Foreskin keratinocyte (primary cell): ENCODE measurements at places on chromosomes 5 and 9. TPM values are rescaled to one million over a fixed set of nuclear protein-coding genes. Genes with fewer than 3 reads are reported as not detected.

TMOD1 gene
- polyA plus RNA-seq = not detected in 2 replicates

SLC45A2 gene
- not detected in 2 replicates for polyA plus RNA-seq

GLE1 gene
- polyA plus RNA-seq = 16.4 and 19.6 TPM in 2 replicates

SPINK13 gene
- not detected in 2 replicates for polyA plus RNA-seq

GDF9 gene
- 0.03 and 0.08 TPM in 2 replicates for polyA plus RNA-seq

ALDH1A1 gene
- polyA plus RNA-seq = 0.02 and 0.94 TPM in 2 replicates

DNA sequence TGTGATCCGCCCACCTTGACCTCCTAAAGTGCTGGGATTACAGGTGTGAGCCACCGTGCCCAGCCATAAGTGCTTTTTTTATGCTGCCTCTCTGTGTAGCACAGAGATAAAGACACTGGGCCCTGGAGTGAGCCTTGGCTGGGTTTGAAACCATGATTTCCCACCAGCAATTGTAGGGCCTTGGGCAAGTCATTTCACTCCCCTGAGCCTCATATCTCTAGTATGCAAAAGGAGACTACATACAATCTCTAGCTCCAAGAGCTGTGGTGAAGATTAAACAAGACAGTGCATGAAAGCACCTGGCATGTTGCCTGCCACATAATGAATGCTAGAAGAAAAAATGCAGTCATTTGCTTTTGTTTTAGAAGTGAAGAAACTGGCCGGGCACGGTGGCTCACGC, 3.9 kb downstream of the FABP6 start:
- DNase-seq = peak; percentile 90

- DNase-seq = no peak
Measured at GRCh38 chr9:92657296-92658094, 12.4 kb downstream of the IPPK start.

GRCh38 chr5:130092991-130093390, 188.7 kb downstream of the CHSY3 start:
- DNase-seq = no peak

- no peak for DNase-seq
Measured at GRCh38 chr9:90044710-90045151, 439.9 kb downstream of the GADD45G start.

DNA sequence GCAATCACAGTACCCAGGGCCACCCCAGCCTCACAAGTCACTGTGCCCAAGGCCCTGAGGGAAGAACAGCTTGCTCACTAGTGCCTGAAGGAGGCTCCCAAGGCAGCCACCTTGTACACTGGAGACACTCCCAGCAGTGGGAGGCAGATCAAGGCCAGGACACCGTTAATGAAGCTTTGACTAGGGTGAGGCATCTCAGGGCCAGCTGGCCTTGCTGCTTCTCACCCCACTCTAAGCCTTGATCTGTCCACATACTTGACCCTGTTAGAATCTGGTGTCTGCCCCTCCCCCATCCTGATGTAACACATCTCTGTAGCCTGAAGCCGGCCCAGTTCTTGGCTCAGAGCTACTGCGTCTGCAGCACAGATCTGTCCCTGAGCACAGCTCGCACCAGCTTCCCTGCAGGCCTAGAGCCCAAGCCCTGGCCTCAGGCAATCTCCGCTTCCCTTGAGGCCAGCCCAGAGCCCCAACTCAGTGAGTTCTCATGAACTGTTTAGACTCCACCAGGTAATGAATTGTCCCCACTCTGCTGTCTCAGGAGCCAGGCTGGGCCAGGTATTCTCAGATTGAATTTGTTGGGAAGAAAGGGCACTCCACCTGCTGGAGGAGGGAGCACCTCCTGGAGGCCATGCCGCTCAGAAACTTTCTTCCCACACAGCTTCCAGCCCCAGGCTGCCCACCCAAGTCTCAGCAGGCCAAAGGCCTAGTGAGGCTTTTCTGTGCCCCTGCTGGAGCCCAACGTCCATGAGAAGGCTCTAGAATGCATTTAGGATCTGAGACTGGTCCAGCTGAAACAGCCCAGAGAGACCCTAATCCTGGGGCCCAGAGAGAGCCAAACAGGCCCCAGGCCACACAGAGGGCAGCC, 13.4 kb upstream of the JADE2 start:
- no peak for DNase-seq

DNA sequence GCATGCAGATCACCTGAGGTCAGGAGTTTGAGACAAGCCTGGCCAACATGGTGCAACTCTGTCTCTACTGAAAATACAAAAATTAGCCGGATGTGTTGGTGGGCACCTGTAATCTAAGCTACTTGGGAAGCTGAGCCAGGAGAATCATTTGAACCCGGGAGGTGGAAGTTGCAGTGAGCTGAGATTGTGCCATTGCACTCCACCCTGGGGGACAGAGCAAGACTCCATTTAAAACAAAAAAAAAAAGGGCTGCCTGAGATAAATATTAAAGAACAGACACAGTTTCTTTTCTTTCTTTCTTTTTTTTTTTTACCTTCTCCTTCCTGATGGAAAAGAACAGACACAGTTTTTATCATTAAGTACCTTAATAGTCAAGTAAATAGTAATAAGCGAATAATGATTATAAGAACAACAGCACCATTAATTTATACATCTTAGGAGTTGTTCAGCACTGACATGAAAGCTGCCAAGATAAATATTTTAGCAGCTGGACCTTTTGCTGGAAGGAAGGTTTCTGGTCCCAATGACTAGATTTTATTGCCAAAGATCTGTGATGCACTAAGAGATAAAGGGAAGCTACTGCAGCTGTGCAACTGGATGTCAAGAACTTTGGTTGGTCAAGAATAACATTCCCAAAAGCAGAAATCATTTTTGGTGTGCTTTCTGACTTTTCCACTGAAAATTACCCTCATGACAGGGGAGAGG, 7.0 kb downstream of the CENPP start:
- DNase-seq = no peak

GRCh38 chr9:35998333-35998732, 38.4 kb upstream of the RECK start:
- DNase-seq = no peak

DNA sequence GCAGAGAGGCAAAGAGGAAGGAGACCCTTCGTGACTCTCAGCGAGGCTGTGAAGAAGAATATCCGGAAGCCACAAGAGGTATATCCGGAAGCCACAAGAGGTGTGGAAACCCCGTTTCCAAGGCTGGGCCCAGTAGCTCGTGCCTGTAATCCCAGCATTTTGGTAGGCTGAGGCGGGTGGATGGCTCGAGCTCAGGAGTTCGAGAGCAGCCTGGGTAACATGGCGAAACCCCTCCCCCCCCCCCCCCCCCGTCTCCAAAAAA, 612 bp upstream of the BBLN start:
- DNase-seq = no peak

DNA sequence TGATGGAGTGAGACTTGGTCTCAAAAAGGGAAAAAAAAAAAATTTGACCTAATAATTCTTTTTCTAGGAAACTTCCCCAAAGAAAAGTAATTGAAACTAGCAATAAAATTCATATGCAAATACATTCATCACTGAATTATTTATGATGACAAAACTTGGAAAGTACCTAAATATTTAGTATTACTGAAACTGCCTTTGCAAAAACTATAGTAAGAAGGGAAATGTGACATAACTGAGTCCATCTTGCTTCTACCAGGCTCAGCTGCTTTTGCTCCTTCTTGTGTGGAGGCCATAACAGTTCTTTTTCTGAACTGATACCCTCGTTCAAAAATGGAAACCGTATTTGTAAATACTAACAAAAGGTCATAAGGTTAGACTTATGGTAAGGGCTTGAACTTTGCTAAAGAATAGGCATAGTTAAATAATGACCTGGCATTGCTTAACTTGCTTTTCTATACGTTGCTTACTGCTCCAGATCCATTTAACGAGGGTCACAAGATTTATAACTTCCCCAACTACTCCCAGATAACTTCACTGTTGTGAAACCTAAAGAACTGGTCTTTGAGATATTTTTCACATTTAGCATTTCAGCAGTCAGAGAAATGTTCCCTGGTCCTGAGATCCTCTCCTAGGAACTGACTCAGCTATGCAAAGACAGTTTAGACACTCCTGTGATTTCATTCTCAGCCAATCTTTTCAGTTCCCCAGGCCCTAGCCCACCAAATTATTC, 68.4 kb downstream of the CFAP95 start:
- DNase-seq = no peak

GRCh38 chr5:74328221-74328630, 312.3 kb downstream of the ENC1 start:
- DNase-seq = no peak

DNA sequence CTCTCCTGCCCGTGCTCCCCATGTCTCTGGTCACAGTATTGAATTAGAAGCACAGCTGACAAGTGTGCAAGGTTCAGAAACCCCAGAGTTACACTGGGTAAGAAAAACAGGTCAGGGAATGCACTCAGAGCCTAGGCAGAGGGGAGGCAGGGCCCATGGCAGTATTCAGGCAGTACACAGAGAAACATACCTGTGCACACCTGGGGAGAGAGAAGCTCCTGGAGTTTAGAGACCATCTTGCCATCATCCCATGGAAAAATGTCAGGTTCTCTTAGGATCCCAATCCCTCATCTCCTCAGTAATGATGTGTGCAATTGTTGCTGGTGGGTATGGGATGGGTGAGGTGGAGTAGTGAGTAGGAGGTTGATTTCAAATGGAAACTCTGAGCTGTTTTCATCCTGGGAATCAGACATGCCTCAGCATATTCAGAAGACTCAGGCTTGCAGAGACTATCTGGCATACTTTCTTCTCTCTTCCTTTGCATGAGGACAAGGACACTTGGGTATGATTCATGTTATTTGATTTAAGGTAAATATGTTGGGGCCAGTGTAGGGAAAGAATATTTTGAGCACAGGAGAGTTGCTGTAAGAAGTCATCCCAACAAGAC, 228.5 kb downstream of the ESM1 start:
- peak; percentile 70 for DNase-seq

GRCh38 chr9:93221044-93221443, 37.1 kb downstream of the WNK2 start:
- DNase-seq = no peak

DNA sequence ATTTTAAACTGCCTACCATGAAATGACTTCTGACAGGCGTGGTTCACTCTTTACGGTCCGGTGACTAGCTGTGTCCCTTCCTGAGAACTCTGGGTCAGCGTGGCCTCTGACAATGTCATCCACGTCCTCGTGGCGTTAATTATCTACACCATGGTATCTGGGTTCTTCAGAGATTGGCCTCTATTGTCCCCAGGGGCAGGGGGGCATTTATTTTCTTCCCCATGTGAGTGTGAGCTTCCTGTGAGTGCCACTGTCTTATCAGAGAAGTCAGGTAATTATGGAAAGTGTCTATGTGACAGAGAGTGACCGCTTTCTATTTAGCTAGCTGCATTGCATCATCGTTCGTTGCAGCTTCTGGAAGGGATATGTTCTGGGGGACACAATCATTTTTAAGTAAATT, 77.2 kb downstream of the FBXL7 start:
- no peak for DNase-seq

DNA sequence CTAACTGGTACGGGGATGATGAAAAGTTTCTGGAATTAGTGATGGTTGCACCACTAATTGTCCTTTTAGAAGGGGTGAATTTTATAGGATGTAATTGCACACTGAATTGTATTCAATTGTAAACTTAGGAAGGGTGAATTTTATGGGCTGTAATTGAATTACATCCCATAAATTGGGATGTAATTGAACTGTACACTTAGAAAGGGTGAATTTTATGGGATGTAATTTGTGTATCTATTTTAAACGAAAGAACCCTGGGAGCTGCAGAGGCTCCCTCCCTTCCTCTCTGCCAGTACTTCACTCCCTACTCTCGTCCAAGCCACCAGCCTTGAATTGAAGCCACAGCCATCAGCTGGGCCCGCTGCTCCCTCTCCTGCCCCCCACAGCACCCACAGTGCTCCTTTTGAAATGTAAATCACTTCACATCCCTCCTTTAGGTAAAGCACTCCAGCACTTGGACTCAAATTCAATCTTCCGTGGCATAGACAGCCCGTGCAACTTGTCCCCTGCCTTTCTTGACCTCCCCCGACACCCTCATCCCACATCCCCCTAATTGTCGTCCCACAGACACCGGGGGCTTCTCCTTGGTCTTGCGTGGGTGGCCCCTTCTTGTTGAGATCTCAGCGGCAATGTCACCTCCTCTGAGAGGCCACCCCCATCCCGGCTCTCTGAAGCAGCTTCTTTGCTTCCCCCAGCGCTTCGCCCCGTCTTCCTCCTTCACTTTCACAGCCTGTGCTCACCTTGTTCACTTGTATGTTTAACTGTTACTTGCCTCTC, 84.2 kb upstream of the HRH2 start:
- no peak for DNase-seq

DNA sequence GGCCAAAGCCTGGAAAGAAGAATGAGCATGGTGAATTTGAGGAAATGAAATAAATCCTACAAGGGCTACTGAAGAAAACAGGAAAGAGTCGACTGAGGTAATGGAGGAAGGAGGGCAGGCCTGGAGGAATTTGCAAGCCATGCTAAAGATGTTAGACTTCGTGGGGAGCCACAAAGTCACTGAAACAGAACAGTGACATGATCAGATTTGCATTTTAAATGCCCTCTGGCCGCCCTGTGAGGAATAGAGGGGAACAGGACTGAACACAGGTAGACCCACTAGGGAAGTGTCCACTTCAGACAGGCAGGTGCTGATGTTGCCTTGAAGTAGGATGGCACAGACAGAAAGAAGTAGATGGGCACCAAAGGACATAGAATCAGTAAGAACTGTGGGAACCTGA, 42.8 kb upstream of the RLN1 start:
- DNase-seq = no peak

GRCh38 chr5:132370971-132371602, 1.6 kb downstream of the SLC22A5 start:
- no peak for DNase-seq

DNA sequence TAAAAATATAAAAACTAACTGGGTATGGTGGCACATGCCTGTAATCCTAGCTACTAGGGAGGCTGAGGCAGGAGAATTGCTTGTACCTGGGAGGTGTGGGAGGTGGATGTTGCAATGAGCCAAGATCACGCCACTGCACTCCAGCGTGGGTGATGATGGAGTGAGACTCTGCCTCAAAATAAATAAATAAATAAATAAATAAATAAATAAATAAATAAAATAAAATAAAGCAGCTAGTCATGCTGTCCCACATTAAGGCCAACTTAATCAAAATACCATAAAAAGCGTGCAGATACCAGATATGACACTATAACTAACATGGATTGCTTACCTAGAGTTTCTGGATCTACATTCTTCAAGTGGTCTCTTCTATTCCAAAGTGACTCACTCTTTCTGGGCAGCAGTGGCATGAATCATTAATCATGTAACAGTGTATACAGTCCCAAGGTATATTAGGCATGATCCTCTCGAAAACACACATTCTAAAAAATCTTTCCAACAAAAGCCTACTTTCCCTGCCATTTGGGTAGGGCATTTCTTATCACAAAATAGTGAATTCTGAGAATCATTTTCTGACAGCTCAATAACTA, 187.1 kb downstream of the ELAVL2 start:
- peak; percentile 75 for DNase-seq

GRCh38 chr5:43582082-43583005, 20.6 kb upstream of the NNT start:
- no peak for DNase-seq
